ENCODE measurements at places on chromosomes 12 and 14.

DNA sequence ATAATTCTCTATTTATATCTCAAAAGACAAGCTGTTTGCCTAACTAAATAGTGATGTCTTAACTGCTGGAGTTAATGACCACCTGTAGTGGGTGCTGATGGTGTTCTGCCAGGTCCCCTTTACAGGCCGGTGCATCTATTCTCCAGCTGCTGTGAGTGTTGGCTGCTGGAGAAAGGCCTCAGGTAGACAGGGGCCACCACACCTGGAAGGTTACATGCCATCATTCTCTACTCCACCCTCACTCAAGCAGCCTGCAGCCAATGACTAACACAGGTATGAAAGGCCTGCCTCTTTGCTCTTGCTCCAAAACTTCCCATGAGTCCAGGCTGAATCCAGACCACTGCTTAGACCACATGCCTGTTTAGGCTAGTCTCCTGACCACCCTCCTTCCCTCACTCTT, 73.9 kb downstream of the RPS6KA5 start:
- no peak for DNase-seq

- no peak for DNase-seq
Observed at GRCh38 chr12:68106660-68107059, 52.9 kb downstream of the IFNG start.

DNA sequence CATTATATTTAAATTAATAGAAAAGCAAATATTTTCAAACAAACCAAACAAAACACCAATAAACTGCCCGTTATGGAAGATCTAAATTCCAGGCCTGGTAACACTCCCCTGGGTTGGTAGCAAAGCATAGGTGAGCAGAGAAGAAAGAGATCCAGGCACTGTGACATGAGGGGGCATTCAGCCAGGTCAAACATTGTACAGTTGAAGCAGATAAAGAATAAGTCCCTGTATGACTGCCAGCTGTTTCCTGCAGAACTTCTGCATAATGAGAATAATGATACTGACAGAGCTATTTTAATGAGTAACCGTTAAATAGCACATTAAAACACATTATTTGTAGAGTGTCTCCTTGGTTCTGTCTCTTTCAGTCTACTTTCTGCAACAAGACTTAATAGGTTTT, 35.4 kb downstream of the SLC38A1 start:
- no peak for DNase-seq

GRCh38 chr14:65211341-65211987, 109.1 kb upstream of the MAX start:
- DNase-seq = no peak

DNA sequence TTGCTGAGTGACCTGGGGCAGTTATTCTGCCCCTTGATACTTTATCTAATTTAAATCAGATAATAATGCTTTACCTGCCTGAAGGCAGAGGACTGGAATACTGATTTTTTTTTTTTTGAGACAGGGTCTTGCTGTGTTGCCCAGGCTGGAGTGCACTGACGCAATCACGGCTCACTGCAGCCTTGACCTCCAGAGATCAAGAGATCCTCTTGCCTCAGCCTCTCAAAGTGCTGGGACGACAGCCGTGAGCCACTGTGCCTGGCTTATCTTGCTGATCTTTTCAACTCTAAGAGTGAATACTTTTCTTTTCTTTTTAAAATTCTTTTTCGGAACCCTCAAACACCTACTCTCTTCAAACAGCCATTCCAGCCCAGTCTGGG, 699 bp upstream of the B4GALNT3 start:
- no peak for DNase-seq

DNA sequence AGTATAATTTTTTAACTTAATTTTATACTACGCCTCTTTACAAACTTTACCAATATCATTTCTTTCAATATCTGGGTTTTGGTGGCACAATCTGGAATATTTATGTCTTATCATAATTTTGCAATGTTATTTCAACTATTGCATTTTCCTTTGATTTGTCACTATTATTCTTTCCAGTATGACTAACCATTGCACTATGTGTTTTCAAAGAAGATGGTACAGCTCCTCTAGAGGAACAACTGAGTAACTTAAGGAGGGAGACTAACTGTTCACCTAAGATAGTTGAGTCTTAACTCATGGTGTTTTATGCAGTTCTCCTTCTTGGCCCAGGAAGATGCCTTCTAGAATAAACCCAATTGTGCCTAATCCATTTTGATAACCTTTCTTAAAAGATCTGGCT, 60.5 kb upstream of the KIF21A start:
- no peak for DNase-seq

- DNase-seq = no peak
Observed at GRCh38 chr14:85764822-85765221, 234.9 kb downstream of the FLRT2 start.

Measured in SIG-M5 (cell line).